ENCODE measurements at places on chromosomes 2 and 18.

GRCh38 chr2:236889791-236890704 is 195.6 kb upstream of the COPS8 start:
- DNase-seq: no peak

DNA sequence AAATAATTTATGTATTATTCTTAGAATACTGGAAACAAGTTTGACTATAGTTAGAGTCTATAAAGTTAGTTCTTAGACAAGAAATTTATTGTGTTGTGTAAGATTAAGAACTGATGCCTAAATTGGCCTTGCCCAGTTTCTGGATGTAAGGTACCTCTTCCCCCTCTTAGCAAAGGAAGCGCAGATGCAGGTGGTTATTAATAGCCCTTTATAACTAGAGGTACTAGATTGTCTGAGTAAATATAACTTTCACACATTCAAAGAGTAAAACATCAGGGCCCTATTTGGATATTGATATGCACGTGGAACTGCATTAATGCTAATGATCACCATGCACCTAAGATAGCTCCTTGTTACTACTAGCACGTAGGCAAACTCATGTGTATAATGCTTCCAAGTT is 100.7 kb downstream of the ZEB2 start:
- DNase-seq: no peak

DNA sequence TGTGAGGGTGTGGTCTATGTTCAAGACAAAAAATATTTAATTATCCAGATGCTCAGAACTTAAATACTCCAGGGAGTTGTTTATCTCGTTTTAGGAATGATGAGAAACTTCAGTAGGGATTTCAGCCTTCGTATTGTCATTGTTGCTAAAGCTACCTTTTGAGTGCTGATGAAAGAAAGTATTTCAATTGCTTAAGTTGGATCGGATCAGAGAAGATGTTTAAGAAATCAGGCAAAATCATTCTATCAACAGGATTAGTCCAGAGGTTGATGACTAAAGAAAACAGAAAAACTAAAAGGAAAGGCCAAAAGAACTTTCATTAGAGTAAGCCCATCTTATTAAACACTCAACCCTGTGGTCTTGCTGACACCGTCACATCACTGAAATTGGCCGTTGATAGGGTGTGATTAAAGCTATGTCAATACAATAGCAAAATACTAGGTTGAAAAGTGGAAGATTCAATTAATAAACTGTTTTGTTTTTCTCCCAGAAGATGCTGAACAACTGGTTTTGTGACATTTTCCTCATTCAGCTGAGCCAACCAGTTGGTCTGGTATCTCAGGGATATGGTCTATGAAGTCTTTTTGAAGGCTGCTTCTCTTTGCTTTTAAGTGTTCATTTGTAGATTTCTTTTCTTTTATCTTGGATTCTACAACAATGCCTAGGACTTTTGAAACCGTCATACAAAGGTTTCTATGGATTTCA is 551.7 kb downstream of the SLC4A3 start:
- no peak for DNase-seq

GRCh38 chr2:144456680-144457079 is 63.2 kb downstream of the ZEB2 start:
- no peak for DNase-seq

DNA sequence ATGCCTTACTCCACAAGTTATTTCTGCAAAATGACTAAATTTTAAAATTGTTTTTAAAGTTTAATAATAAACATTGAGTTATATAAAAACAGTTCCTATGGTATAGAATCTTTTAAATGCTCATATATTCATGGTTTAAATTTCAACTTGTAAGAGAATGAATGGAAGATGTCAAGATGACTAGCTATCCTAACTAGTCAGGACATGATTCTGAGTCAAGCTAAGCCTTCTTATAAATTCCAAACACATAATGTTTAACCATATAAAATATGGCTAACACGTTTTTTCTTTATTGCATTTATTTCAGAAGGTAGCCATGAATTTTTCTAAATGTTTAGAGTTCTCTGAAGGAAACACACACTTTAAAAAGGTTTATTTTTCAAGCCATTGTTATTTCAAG is 320.4 kb downstream of the CBLN2 start:
- no peak for DNase-seq

DNA sequence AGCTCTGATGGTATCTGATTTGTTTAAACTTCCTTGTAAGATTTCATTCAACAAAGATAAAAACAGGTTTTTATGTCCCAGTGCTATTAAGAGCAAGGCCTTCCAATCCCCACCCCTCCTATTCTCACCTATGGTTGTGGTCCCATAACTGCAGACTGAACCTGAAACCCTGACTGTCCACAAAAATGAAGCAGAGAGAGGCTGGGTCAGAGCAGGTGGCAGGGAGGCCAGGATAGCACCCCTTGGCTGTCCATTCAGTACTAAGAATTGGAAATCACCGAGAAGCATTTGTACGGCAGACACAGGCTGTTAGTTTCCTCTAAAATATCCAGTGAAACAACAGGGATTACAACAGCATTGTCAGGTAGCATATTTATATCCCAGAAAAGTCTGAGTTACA is 37.3 kb upstream of the FMNL2 start:
- DNase-seq: no peak

- no peak for DNase-seq
Measured at GRCh38 chr2:9685637-9686036, 54.8 kb upstream of the YWHAQ start.

DNA sequence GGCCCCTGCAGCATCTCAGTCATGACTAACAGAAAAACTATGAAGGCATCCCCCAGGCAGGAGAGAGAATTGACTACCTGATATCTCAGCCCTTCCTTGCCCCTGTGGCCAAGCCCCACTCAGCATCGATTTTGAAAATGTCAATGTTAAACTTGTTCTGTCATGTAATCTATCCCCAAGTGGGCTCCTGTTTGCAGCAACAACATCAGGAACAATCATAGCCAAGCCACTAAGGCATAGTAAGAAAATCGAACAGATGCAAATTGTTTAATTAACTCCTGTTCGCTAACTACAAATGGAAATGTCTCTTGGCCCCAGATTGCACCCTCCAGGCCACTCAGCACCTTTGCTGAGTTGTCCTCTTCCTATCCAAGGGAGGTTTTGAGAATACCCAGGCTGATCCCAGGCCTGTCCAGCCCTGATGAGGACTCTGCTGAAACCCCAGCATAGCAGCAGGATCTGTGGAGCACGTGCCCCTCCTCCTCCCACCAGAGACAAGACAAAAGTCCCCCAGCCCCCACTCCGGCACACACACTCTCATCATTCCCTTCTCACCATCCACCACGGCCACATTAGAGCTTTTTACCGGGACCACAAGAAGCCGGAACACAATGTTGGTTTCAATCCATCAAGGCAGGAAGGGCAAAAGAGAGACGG is 150.1 kb downstream of the TNS1 start:
- DNase-seq: no peak

DNA sequence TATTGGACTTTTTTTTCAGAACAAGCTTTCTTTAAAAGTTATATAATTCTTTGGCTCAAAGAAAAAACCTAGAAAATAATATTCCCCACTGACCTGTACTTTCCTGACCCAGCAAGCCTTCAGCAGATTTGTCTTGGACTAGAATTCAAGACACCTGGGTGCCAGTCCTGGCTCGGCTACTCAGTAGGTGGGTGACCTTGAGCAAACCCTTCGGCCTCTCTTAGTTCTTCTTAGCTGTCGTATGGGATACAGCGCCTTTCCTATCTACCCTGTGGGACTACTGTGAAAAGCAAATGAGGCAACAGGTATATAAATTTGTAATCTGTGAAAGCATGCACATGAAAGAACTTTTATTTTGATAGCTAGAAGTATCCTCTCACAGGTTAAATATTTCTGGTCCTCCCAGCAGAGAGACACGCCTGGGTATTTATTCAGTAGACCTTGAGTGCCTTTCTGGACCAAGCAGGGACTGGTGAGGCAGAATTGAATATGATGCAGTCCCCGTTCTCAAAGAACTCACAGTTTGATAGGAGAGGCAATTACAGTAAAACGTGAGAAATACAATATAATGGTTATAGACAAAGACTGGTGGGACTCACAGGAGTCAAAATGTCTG is 69.4 kb upstream of the EPAS1 start:
- no peak for DNase-seq

GRCh38 chr18:22277758-22278157 is 108.4 kb downstream of the GATA6 start:
- no peak for DNase-seq

DNA sequence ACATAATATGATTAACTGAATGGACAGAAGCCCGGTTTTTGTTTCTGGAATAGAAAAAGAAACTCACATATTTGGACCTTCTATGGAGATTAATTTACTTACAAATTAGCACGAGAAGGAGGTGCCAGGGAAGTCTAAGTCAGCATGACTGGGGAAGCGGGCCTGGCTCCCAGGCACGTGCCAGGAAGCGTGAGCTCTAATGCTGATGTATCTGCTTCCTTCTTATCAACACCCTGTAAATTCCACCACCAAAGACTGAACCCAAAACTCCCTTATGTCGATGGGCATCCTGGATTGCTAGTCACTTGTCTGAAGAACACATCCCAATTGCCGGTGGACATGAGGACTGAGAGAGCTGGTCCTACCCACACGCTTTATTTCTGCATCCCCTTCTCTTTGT is 134.5 kb downstream of the GALNT14 start:
- DNase-seq: no peak

GRCh38 chr2:32008805-32009515 is 1.8 kb downstream of the MEMO1 start:
- no peak for DNase-seq
